DMS53 (cell line): ENCODE measurements at places on chromosomes 4 and X.

- no peak for DNase-seq
Observed at GRCh38 chr4:88005076-88005475, 2.4 kb upstream of the PKD2 start.

GRCh38 chrX:114028907-114029662 is 554.8 kb upstream of the HTR2C start:
- DNase-seq, result peak; percentile 33

GRCh38 chrX:136453771-136454170 is 34.0 kb upstream of the BRS3 start:
- DNase-seq, result peak; percentile 57

GRCh38 chrX:138709886-138710791 is 1.4 kb downstream of the FGF13 start:
- DNase-seq, result no peak

- peak; percentile 22 for DNase-seq
Observed at GRCh38 chr4:140344101-140344500, 29.3 kb upstream of the SCOC start.

DNA sequence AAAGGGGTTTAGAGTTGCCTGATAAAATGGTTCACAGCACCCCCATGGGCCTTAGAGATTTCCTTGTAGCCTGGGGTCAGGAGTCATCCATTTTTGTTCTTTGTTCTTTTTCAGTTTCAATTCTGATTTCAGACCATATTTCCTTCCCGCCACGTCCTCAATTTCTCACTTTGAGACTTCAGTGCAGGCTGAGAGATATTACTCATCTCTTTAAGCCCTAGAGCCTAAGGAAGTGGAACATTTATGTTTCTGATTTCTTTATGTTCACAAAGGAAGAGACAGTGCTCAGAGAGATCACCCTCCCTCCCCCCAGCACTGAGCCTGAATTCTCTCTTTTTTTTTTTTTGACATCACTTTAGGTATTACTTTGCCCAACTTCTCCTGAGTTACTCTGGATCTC is 56.3 kb downstream of the MSN start:
- no peak for DNase-seq

DNA sequence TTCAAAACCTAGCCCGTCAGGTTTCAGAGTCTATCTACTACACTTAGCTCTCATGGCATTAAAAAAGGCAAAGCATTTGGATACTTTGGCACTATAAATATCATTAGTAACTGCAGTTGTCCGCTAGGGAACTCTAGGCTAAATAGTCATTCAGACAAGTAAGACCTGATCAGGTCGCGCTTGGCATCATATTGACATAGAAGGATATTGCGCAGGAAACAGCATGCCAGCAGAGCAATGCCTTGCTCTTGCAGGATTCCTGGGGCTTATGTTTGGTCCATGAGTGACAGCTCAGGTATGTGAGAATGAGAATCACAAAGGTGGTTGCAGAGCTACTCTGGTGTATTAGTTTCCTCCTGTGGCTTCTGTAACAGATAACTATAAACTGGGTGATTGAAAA is 62.7 kb downstream of the KDM6A start:
- no peak for DNase-seq

DNA sequence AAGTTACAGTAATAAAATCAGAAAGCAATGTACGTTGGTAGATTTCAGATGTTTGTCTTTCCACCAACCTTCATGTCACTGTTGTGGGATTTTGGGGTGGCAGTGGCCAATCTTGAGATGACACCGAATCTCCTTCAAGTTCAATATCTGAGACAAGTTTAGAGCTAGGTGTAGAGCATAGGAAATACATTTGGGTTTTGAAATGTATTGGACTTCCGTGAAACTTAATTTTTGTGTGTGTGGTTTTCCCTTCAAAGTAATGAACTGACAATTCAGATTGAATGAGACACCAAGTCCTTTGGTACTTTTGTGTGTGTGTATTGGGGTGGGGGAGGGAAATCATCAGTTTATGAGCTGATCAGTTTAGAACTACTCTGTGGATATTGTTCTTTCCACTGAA is 1.8 kb downstream of the WDR44 start:
- DNase-seq, result no peak

DNA sequence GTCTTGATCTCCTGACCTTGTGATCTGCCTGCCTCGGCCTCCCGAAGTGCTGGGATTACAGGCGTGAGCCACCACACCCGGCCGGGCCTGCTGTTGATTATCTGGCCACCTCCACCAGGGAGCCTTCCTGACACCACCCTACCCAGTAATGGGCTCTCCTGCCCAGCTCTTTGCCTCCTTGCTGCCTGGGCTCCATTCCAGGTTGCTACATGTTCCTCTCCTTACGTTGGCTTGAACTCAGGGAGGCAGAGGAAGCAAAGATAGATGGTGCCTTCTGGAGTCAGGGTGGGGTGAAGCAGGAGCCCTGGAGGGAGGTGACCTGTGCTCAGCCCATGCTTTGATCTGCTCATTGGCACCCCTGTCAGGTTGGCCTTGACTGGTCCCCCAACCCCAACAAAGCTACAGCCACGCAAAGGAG is 26.3 kb downstream of the FLNA start:
- DNase-seq, result no peak

DNA sequence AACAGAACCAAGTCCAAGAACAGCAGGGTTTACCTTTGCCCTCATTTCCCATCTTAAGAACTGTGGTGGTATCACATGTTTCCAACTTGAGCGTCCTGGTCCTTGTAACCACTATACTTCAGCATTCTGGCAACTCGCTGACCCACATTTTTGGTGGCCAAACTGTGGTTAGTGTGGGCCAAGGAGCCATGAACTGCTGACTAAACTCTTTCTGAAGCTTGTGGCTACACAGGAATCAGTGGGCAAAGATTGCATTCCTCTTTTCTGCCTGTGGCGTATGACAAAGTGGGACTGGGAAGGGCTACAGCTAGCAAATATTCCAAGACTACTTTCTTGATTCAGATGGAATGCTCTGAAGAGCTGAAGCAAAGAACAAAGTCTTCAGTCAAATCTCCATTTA is 106.3 kb upstream of the MID1 start:
- no peak for DNase-seq

- DNase-seq, result peak; percentile 4
Observed at GRCh38 chr4:183599690-183600089, 59.3 kb downstream of the RWDD4 start.
